HCT116 (cell line): ENCODE measurements at places on chromosomes 12 and 14. TPM values are rescaled to one million over a fixed set of nuclear protein-coding genes. Genes with fewer than 3 reads are reported as not detected.

GRCh38 chr14:19878029-19878642 is 3.2 kb downstream of the OR4K2 start:
- peak; percentile 4 for DNase-seq

GRCh38 chr14:75804570-75805275 is 143.7 kb downstream of the TTLL5 start:
- DNase-seq, result no peak

DNA sequence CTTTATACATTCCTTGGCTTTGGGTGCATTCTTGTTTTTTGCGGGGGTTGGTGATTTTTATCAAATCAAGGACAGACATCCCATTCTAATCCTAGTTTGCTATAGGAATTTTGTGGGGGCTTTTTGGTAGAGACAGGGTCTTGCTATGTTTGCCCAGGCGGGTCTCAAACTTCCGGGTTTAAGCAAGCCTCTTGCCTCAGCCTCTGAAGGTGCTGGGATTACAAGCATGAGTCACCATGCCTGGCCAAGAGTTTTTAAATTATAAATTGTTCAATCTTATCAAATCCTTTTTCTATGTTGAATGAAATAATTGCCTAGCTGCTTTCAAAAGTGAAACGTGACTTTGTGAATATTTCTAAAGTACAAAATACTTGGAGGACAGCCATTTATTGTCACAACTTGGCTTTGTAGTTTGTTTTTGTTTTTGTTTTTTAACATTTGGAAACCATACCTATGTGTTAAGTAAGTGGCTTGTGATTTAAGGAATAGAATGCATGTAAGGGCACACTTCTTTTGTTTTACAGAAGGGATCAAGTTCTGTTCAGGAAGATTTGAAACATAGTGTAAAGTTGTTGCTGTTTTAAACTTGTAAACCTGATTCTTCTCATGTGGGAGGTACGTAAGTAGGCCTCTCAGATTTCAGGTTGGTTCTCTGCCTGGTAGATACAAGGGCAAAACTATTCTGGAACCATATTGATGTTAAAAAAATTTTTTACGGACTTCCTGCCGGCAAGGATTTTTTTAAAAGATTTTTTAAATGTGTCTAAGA is 13.4 kb downstream of the MARK3 start:
- no peak for DNase-seq

- DNase-seq, result no peak
Measured at GRCh38 chr12:100724071-100724470, 70.5 kb upstream of the ANO4 start.

DNA sequence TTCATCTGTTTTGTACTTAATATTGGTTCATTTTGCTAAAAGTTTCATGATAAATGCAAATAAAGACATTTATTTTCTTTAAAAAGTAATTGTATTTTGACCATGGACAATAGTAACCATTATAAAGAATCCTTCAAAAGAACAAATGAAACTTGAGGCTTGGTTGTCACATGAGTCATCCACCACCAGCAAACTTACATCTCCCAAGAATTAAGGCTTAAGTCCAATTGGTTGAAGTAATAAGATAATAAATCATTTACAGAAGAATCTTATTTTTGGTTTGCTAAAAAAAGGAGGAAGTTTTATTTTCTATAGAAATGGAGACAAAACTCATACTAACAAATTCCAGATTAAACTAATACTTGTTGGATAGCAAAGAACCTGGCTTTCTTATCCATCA is 84.8 kb upstream of the KITLG start:
- no peak for DNase-seq

DNA sequence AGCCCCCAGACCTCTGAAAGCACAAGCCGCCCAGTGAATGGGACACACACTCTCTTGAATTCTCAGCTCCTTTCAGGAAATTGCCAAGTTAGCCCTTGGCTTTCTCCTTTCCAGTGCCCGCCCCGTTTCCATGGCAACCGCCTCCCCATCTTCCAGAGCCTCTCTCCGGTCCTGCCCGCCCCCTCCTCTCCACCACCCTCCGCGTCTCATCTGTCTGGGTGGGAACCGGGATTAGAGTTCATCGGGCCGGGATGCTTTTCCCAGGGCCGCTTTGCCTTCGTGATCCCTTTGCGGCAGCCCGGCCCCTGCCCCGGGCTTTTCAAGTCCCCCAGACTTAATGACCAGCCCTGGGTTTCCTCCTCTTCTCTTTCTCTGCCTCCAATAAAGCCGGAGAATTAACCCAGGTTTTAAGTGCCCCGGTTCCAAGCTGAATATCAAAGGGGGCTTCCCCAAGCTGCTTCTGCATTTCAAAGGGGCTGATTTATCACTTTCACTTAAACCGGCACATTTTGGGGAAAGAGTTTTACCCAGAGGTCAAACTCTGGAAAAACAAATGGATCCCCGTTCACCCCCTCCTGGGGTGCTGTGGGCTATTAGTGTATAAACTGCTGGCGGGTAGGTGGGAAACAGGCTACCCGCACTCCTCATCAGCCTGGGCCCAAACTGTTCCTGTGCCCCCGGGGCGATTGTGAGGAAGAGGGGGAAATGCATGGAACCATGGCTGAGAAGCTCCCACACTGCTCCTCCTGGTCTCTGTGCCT is 101.7 kb downstream of the ZFP36L1 start:
- no peak for DNase-seq

The HSPB8 gene
- 3.5 TPM for total RNA-seq

The PLEKHH1 gene
- total RNA-seq, result 27.6 TPM

GRCh38 chr14:105171004-105171673 is 2.6 kb upstream of the JAG2 start:
- no peak for DNase-seq

The CIDEB gene
- 0.22 TPM for total RNA-seq

DNA sequence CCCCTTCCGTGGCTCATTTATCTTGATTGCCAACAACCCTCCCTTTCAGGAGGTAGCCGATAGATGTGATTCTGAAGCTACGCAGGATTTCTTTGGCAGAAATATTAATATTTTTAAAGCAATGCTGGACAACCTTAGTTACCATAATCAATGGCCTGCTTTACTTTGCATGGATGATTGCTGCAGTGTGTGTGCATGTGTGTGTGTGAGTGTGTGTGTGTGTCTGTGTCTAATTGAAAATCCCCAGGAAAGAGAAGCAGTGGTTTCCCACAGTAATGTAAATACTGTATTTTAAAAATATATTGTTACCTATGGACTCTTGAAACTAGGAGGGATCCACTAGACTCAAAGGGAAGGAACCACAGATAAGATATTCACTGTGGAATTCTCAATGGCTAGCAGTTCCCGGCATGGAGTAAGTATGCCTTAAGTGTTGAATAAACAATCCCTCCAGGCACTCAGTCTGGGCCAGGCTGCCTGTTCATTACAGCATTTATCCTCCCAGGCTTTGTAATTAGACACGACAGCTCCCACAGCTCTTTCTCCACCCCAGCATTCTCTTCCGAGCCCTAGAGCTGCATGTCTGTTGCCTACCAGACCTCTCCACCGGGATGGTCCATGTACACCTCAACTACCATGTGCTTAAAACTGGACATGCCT is 22.5 kb upstream of the C14orf132 start:
- no peak for DNase-seq

DNA sequence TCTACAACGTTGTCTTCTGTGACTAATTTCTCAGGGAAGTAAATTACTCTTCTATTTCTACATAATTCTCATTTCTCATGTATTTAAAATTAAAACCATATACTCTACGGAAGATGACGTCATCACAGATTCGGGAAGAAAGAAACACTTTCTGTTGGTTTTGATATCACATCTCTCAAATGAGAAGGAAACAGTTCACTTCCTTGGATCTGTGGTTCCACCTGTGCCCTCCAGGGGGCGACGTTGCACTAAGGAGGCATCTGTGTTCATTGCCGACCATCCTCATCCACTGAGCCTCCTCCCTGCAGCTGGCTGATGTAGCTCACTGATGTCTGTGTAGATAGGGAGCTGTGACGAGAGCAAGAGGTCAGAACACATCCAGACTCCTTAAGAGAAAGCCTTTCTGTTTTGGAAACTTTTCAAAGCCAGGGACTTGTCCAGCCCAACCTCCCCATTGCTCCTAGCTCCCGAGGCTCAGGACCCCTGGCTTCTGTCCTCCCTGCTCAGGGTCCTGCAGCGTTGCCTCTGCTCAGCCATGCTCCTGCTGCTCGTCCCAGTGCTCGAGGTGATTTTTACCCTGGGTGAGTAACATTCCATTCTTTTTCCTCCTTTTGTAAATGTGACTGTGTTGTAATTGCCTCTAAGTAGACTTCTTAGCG is 172.7 kb upstream of the OR4E1 start:
- no peak for DNase-seq

- no peak for DNase-seq
Measured at GRCh38 chr12:26791301-26791791, 41.6 kb downstream of the ITPR2 start.

DNA sequence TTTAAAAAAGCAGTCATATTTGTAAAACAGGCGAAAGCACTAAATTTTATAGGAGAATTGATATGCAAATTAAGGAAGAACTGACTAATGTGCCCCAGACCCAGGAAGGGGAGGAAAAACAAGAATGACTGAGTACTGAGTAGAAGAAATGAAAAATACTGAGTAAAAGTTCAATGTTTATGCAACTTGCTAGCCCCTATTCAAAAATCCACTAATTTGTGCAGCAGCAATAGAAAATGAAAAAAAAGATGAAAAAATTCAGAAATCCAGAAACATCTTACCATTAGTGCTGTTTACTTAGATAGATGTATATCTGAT is 6.1 kb downstream of the CHD8 start:
- DNase-seq, result no peak

DNA sequence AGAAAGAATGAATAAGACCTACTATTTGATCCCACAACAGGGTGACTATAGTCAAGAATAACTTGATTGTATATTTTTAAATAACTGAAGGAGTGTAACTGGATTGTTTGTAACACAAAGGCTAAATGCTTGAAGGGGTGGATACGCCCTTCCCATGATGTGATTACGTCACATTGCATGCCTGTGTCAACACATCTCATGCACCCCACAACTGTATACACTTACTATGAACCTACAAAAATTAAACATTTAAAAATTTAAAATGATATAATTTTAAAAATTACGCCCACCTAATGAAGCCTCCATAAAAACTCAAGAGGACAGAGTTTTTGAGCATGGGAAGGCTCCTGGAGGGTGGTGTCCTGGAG is 94.5 kb downstream of the SCARB1 start:
- DNase-seq, result no peak

The KLRC3 gene
- 1.8 TPM for total RNA-seq

DNA sequence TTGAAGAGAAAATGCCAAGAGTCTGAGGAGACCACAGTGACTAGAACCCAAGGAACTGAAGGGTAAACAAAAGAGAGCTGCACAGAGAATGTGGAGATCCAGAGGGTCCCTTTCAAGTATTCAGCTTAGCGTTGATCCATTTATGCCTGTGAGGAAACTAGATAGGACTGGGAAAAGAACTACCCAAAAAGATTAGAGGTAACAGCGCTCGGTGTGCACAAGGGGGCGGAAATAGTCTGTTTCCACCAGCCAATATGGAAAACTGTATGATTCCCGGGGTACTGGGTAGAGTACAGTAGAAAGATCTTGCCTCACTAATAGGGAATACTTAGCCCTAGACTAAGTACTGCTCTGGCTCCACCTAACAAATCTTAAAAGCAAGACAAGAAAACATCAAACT is 135.5 kb downstream of the DPF3 start:
- no peak for DNase-seq

GRCh38 chr14:70350078-70350477 is 9.4 kb downstream of the COX16 start:
- no peak for DNase-seq

The SLC38A1 gene
- total RNA-seq, result 155 TPM
